Body of pancreas (tissue), 4 donors: ENCODE measurements at places on chromosomes 16 and 17. TPM values are rescaled to one million over a fixed set of nuclear protein-coding genes. Genes with fewer than 3 reads are reported as not detected.

Gene C1QL1
- total RNA-seq = 2.9 TPM

Gene ACSM2A
- not detected for total RNA-seq

Gene C16orf86
- 9.6 TPM for total RNA-seq

Gene ZSCAN10
- total RNA-seq = not detected

Gene VWA3A
- 0.52 TPM for total RNA-seq

Gene TBC1D3I
- not detected for total RNA-seq

Gene KRTAP17-1
- total RNA-seq = not detected

Gene RPL38
- total RNA-seq = 141 TPM

Gene CCL7
- not detected for total RNA-seq

Gene DLX3
- total RNA-seq = not detected

Gene KDM6B
- 7.5 TPM for total RNA-seq

Gene KRTAP2-1
- not detected for total RNA-seq

Gene ATP2A3
- 49.5 TPM for total RNA-seq

Gene DOK4
- total RNA-seq = 33.0 TPM

Gene IL34
- total RNA-seq = 0.78 TPM

- no peak overlapping the region for H3K27ac ChIP-seq
- H3K27me3 ChIP-seq = no peaks in the 10 kb centered on the region
- peak; percentile 81 for DNase-seq
- H3K4me3 ChIP-seq = no peak overlapping the region
- H3K4me1 ChIP-seq = peaks cover 24% of the 10 kb centered on the region
These were observed 9.1 kb upstream of the ARL5C start for GRCh38 chr17:39174920-39175694.

- H3K4me1 ChIP-seq = peaks cover 27% of the 10 kb centered on the region
- peak overlapping the region; percentile 85 for H3K27ac ChIP-seq
- H3K4me3 ChIP-seq = no peak overlapping the region
- H3K27me3 ChIP-seq = no peaks in the 10 kb centered on the region
- no peak for DNase-seq
These were observed 1.4 kb downstream of the STAT5A start for GRCh38 chr17:42289611-42290181.

- H3K27ac ChIP-seq = no peak overlapping the region
- no peaks in the 10 kb centered on the region for H3K36me3 ChIP-seq
- no peak for DNase-seq
These were observed 446.6 kb downstream of the KCNJ18 start for GRCh38 chr17:22138861-22139469.

GRCh38 chr16:78624366-78624765 is 524.9 kb downstream of the WWOX start:
- H3K27ac ChIP-seq = no peak overlapping the region
- H3K36me3 ChIP-seq = no peaks in the 10 kb centered on the region
- no peak for DNase-seq
- no peak overlapping the region for H3K4me3 ChIP-seq
- no peaks in the 10 kb centered on the region for H3K27me3 ChIP-seq
- no peaks in the 10 kb centered on the region for H3K4me1 ChIP-seq

DNA sequence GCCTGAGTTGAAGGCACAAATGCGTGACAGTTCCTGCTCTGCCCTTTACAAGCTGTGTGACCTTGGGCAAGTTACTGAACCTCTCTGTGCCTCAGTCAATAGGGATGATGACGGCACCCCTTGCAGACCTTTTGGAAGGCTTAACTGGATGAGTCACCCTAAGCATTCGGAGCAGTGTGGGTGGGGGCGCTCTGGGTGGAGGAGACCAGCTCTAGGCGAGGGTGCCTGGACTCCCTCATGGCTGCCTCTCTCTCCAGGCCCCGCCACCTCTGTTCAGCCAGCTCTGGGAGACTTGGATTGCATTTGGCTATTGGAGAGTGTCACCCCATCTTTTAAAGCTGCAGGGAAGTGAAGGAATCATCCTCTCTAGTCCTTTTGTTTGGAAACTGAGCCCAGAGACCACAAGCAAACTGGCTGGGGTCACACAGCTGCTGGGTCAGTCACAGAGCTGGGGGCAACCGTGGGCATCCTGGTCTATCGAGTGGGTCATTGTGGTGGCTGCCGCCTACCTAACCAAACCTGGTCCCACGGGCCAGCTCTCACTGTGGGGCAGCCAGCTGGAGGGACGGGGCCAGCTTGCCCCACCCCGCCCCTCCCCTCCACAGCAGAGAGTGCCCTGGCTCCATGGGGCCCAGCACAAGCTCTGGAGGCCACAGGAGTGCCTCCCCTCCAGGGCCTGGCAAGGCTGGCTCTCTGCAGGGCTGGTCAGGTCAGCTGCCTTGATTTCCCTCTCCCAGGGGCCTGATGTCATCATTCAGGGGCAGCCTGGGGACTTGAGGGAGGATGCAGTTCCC is 20.2 kb upstream of the GSE1 start:
- no peak for DNase-seq
- no peak overlapping the region for H3K4me3 ChIP-seq
- H3K27me3 ChIP-seq = no peaks in the 10 kb centered on the region
- H3K36me3 ChIP-seq = no peaks in the 10 kb centered on the region
- H3K27ac ChIP-seq = no peak overlapping the region

- H3K27ac ChIP-seq = no peak overlapping the region
- no peaks in the 10 kb centered on the region for H3K4me1 ChIP-seq
- DNase-seq = no peak
- peaks cover 3% of the 10 kb centered on the region for H3K36me3 ChIP-seq
These were observed 6.5 kb downstream of the SNRNP25 start for GRCh38 chr16:60166-60565.

GRCh38 chr17:50220811-50221210 is 19.4 kb upstream of the COL1A1 start:
- H3K27ac ChIP-seq = no peak overlapping the region
- DNase-seq = no peak
- H3K36me3 ChIP-seq = no peaks in the 10 kb centered on the region
- H3K27me3 ChIP-seq = no peaks in the 10 kb centered on the region

- H3K27ac ChIP-seq = no peak overlapping the region
- DNase-seq = no peak
- peaks cover 19% of the 10 kb centered on the region for H3K4me1 ChIP-seq
These were observed 795 bp upstream of the HBM start for GRCh38 chr16:164827-165538.

DNA sequence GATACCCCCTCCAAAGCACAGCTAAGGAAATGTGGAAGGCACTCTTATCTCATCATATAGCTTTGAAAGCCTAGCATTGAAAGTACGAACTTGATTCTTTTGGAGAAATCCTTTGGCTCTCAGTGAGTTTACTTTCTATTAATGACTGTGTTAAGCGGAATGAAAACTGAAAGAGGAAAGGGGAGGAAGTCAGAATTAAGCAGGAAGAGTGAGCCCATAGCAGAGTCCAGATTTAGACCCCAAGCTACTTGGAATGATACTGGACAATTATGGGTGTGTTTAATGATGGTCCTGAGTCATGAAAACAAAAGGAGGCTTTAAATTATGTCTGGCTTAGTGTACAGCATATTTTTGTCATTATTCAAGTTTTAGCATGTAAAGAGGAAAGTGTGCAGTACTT is 42.2 kb downstream of the TENT4B start:
- no peaks in the 10 kb centered on the region for H3K27me3 ChIP-seq
- no peak overlapping the region for H3K4me3 ChIP-seq
- no peaks in the 10 kb centered on the region for H3K36me3 ChIP-seq
- H3K4me1 ChIP-seq = peaks cover 10% of the 10 kb centered on the region
- DNase-seq = no peak

- no peak overlapping the region for H3K4me3 ChIP-seq
- H3K4me1 ChIP-seq = peaks cover 63% of the 10 kb centered on the region
- H3K27ac ChIP-seq = peak overlapping the region; percentile 97
These were observed 4.1 kb downstream of the MAP2K3 start for GRCh38 chr17:21288571-21289017.

- H3K27me3 ChIP-seq = no peaks in the 10 kb centered on the region
- no peaks in the 10 kb centered on the region for H3K4me1 ChIP-seq
- no peak overlapping the region for H3K4me3 ChIP-seq
- H3K36me3 ChIP-seq = no peaks in the 10 kb centered on the region
These were observed 183.0 kb downstream of the PHKB start for GRCh38 chr16:47644166-47644565.

DNA sequence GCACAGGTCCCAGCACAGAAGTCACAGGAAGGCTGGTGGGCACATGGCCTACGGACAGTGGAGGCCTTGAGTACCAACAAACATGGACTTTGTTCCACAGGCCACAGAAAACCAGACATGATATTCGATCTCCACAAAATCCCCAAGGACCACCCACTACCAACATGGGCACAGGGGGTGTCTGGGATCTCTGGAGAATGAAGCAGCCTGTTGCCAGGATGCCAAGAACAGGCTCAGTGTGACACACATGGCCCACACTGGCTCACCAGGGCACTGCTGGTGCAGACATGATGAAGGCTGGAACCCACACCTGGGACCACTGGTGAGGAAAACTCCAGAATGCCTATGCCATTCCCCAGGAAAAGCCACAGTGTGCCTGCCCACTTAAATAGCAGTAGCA is 120.2 kb downstream of the C16orf78 start:
- peaks cover 8% of the 10 kb centered on the region for H3K4me1 ChIP-seq
- DNase-seq = no peak
- no peak overlapping the region for H3K27ac ChIP-seq
- no peaks in the 10 kb centered on the region for H3K36me3 ChIP-seq
- no peak overlapping the region for H3K4me3 ChIP-seq

DNA sequence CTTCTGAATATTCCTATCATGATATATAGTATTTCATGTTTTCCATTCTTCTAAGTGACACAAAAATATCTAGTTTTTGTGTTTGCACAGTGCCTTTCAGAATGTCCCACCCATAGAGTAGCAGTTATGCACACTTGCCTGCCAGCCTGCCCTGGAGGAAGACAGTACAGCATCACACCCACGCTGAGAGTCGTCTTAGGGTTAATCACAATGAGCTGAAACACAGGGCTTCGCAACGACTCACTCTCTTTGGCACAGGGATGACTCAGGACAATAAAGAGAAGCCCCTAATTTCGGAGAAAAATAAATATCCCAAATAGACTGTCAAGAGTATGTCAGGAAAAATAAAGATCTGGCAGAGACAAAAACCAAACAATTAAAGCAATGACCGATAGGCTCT is 11.6 kb upstream of the NDUFAB1 start:
- H3K4me3 ChIP-seq = no peak overlapping the region
- no peaks in the 10 kb centered on the region for H3K27me3 ChIP-seq
- H3K27ac ChIP-seq = no peak overlapping the region
- H3K4me1 ChIP-seq = no peaks in the 10 kb centered on the region
- peaks cover 9% of the 10 kb centered on the region for H3K36me3 ChIP-seq

GRCh38 chr16:81189100-81189664 is 49.3 kb upstream of the BCO1 start:
- no peaks in the 10 kb centered on the region for H3K4me1 ChIP-seq
- H3K36me3 ChIP-seq = no peaks in the 10 kb centered on the region
- peak; percentile 61 for DNase-seq
- no peak overlapping the region for H3K27ac ChIP-seq
- H3K4me3 ChIP-seq = no peak overlapping the region
- H3K27me3 ChIP-seq = no peaks in the 10 kb centered on the region

DNA sequence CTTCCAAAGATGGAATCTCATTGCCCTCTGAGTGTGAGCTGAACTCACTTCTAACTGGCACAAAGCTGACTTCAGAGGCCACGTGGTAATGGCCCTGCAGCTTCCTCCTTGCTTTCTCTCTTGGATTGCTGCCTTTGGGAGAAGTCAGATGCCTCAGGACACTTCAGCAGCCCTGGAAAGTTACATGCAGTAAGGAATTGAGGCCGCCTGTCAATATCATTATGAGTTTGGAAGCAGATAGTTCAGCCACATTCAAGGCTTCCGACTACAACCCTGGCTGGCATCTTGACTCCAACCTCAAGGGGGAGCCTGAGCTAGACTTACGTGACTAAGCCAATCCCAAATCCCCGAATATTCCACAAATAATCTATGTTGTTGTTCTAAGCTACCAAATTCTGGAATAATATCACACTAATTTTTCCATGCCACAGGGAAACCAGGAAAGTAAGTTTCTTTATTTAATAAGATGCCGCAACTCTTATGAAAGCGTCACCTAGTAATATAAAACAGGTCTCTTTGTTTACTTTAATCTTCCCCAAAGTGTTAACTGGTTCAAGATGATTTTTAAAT is 13.6 kb downstream of the CEP20 start:
- H3K27ac ChIP-seq = no peak overlapping the region
- H3K27me3 ChIP-seq = no peaks in the 10 kb centered on the region
- H3K4me3 ChIP-seq = no peak overlapping the region
- no peaks in the 10 kb centered on the region for H3K4me1 ChIP-seq
- DNase-seq = peak; percentile 60

GRCh38 chr16:89958068-89958467 is 9.5 kb downstream of the DEF8 start:
- H3K27ac ChIP-seq = no peak overlapping the region
- H3K36me3 ChIP-seq = peaks cover 3% of the 10 kb centered on the region
- peak; percentile 36 for DNase-seq
- no peak overlapping the region for H3K4me3 ChIP-seq
